ENCODE measurements at places on chromosomes 3 and 15. TPM values are rescaled to one million over a fixed set of nuclear protein-coding genes. Genes with fewer than 3 reads are reported as not detected.

DNA sequence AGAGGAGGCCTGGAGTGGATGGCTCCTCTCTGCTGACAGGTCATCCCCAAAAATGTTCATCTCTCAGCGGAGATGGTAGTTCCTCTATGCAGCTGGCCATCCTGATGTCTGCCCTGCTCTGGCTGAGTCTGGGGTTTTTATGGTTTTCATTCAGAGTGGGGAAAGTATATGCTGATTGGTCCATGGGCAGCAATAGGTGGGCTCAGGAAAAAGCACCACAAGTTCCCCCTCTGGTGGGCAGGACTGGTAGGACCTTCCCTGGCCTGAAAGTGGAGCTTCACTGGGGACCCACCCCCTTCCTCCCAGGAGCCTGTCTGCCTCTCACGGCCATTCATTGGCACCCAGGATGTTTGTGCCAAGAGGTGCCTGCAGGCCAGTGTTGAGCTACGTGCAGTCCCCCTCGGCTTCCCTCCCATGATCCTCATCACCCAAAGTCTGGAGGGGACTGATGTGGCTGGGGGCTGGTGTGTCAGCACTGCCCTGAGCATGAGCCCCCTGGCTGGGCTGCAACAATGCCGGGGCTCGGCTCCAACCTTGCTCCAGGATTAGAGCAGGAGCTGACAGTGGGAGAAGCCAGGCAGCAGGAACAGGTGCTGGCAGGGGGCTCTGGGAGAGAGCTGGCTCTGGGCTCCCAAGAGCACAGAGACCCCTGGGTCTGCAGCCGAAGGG, 13.1 kb upstream of the BLOC1S6 start:
- DNase-seq, result no peak
- no peak overlapping the region for H3K27ac ChIP-seq
- peaks cover 22% of the 10 kb centered on the region for H3K27me3 ChIP-seq
- no peak overlapping the region for H3K4me3 ChIP-seq
- H3K4me1 ChIP-seq, result no peaks in the 10 kb centered on the region
- no peaks in the 10 kb centered on the region for H3K36me3 ChIP-seq

- H3K27me3 ChIP-seq, result no peaks in the 10 kb centered on the region
- no peak for DNase-seq
- no peaks in the 10 kb centered on the region for H3K36me3 ChIP-seq
Observed at GRCh38 chr15:63943829-63944680, 102.2 kb downstream of the DAPK2 start.

- H3K4me1 ChIP-seq, result no peaks in the 10 kb centered on the region
- H3K36me3 ChIP-seq, result no peaks in the 10 kb centered on the region
- no peak overlapping the region for H3K27ac ChIP-seq
- H3K4me3 ChIP-seq, result no peak overlapping the region
- no peak for DNase-seq
Observed at GRCh38 chr3:179967622-179968021, 69.1 kb downstream of the PEX5L start.

- DNase-seq, result no peak
- H3K36me3 ChIP-seq, result no peaks in the 10 kb centered on the region
Observed at GRCh38 chr3:148865049-148865448, at the start of gene CPA3. CPA3 (plus strand) TSS chr3:148865296; CDS start chr3:148865308, 12 bp downstream.

- no peak for DNase-seq
- H3K36me3 ChIP-seq, result no peaks in the 10 kb centered on the region
- H3K27ac ChIP-seq, result no peak overlapping the region
- no peaks in the 10 kb centered on the region for H3K27me3 ChIP-seq
Observed at GRCh38 chr3:118348169-118348557, 686.5 kb downstream of the IGSF11 start.

DNA sequence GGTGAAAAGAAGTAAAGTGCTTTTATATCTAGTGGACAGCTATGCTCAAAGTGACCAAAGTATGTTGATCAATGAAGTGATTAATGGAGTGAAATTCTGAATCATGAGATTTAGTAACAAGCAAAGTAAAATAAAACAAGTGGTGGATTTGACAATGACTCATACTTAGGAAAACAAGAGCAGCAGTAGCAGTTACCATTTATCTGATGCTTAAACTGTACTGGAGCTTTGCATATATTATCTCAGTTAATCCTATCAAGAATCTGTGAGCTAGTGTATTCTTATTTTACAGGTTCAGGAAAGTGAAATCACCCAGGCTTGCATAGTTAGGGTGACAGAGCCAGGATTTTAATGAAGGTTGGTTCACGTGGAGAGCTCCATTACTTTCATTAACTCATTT, 50.6 kb upstream of the SPATA16 start:
- no peaks in the 10 kb centered on the region for H3K4me1 ChIP-seq
- no peak for DNase-seq
- H3K4me3 ChIP-seq, result no peak overlapping the region
- no peaks in the 10 kb centered on the region for H3K36me3 ChIP-seq
- H3K27me3 ChIP-seq, result no peaks in the 10 kb centered on the region
- no peak overlapping the region for H3K27ac ChIP-seq

- no peak overlapping the region for H3K4me3 ChIP-seq
- H3K27me3 ChIP-seq, result no peaks in the 10 kb centered on the region
- peak overlapping the region; percentile 56 for H3K27ac ChIP-seq
- no peak for DNase-seq
Observed at GRCh38 chr3:53250881-53251605, 4.8 kb downstream of the TKT start.

- DNase-seq, result no peak
- peaks cover 45% of the 10 kb centered on the region for H3K4me1 ChIP-seq
- H3K36me3 ChIP-seq, result peaks cover 23% of the 10 kb centered on the region
- no peaks in the 10 kb centered on the region for H3K27me3 ChIP-seq
- H3K27ac ChIP-seq, result peak overlapping the region; percentile 55
Observed at GRCh38 chr15:70508561-70509281, 254.6 kb downstream of the UACA start.

- H3K36me3 ChIP-seq, result no peaks in the 10 kb centered on the region
- DNase-seq, result no peak
- no peak overlapping the region for H3K27ac ChIP-seq
Observed at GRCh38 chr3:156469456-156469855, 85.5 kb downstream of the SSR3 start.

DNA sequence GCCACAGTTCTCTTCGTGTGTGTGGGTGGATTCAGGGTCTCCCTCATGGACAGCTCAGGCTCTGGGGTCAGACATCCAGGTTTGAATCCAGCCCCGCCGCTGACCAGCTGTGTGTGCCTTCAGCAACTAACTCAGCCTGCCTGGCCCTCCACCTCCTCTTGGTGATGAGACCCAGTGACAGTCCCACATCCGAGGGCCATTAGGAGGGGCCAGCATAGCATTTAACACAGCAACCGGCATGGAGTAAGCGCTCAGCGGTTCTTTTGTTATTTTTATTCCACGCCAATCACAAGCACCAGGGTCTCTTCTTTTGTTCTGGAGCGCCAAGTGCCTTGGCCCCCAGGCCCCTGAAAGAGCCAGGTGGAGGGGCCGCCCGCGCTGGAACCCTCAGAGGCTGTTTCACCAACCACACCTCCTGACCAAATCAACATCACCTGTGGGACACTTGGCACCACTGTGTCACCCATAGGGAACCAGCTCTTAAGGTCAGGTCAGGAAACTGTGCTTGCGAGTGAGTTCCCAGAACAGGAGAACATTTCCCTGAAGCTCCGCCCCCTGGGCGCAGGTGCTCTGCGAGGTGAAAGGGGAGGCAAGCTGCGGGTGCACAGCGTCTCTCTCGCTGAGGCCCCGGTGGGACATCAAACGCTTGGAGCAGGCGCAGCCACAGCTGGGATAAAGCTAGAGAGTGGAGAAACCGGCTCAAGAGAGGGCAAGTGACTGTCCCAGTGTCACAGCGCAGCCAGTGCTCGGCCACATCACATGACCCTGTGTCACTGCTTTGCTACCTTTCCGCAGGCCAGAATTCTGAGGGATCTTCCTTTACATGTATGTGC, 311.3 kb downstream of the UACA start:
- peak; percentile 71 for DNase-seq
- H3K36me3 ChIP-seq, result peaks cover 2% of the 10 kb centered on the region
- H3K27me3 ChIP-seq, result peaks cover 30% of the 10 kb centered on the region
- peaks cover 52% of the 10 kb centered on the region for H3K4me1 ChIP-seq

- no peak overlapping the region for H3K27ac ChIP-seq
- DNase-seq, result no peak
- peaks cover 2% of the 10 kb centered on the region for H3K27me3 ChIP-seq
- H3K4me1 ChIP-seq, result no peaks in the 10 kb centered on the region
- H3K36me3 ChIP-seq, result no peaks in the 10 kb centered on the region
Observed at GRCh38 chr3:87546216-87546615, 269.8 kb upstream of the POU1F1 start.

- H3K27me3 ChIP-seq, result peaks cover 62% of the 10 kb centered on the region
- H3K36me3 ChIP-seq, result no peaks in the 10 kb centered on the region
- no peak overlapping the region for H3K4me3 ChIP-seq
- no peak overlapping the region for H3K27ac ChIP-seq
Observed at GRCh38 chr3:46887980-46888494, 10.5 kb downstream of the PTH1R start.

GRCh38 chr15:62453375-62453774, 288.3 kb upstream of the C2CD4B start:
- no peaks in the 10 kb centered on the region for H3K36me3 ChIP-seq
- H3K4me1 ChIP-seq, result no peaks in the 10 kb centered on the region
- DNase-seq, result no peak
- H3K27me3 ChIP-seq, result no peaks in the 10 kb centered on the region
- no peak overlapping the region for H3K4me3 ChIP-seq
- no peak overlapping the region for H3K27ac ChIP-seq

GRCh38 chr15:84799511-84800187, 17.5 kb upstream of the ALPK3 start:
- H3K4me1 ChIP-seq, result no peaks in the 10 kb centered on the region
- no peaks in the 10 kb centered on the region for H3K27me3 ChIP-seq
- DNase-seq, result no peak
- H3K4me3 ChIP-seq, result no peak overlapping the region
- no peak overlapping the region for H3K27ac ChIP-seq
- peaks cover 15% of the 10 kb centered on the region for H3K36me3 ChIP-seq

DNA sequence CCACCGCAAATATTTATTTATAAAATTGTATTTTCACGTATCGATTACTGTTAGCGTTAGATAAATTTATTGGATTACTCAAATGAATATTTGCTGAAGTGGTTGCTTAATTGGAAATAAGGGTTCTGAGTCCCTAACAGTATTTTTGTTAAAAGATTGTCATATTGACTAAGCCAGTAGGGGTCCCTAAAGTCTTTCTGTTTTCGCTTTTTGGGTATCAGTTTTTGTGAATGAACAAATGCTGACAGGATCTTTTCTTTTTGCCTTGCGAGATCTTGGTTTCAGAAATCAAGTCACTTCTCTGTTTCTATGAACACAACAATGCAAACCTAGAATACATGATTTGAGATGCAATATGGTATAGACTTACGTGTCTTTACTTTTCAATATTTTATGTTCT, 7.1 kb downstream of the RAD51 start:
- H3K4me1 ChIP-seq, result peaks cover 27% of the 10 kb centered on the region
- no peak for DNase-seq
- H3K27ac ChIP-seq, result no peak overlapping the region
- peaks cover 29% of the 10 kb centered on the region for H3K36me3 ChIP-seq
- H3K27me3 ChIP-seq, result no peaks in the 10 kb centered on the region
- H3K4me3 ChIP-seq, result no peak overlapping the region

- peaks cover 5% of the 10 kb centered on the region for H3K27me3 ChIP-seq
- peaks cover 6% of the 10 kb centered on the region for H3K4me1 ChIP-seq
Observed at GRCh38 chr3:155179966-155180757, 100.0 kb downstream of the MME start.

- no peaks in the 10 kb centered on the region for H3K36me3 ChIP-seq
- no peak overlapping the region for H3K4me3 ChIP-seq
- peaks cover 7% of the 10 kb centered on the region for H3K27me3 ChIP-seq
Observed at GRCh38 chr3:5465183-5465582, 277.7 kb downstream of the EDEM1 start.

- no peak for DNase-seq
- H3K4me1 ChIP-seq, result peaks cover 1% of the 10 kb centered on the region
- H3K27ac ChIP-seq, result no peak overlapping the region
- no peaks in the 10 kb centered on the region for H3K27me3 ChIP-seq
Observed at GRCh38 chr15:101269479-101270223, 7.6 kb downstream of the SELENOS start.

GRCh38 chr15:85063522-85064079, 81.9 kb downstream of the PDE8A start:
- no peak overlapping the region for H3K4me3 ChIP-seq
- peaks cover 31% of the 10 kb centered on the region for H3K36me3 ChIP-seq
- H3K4me1 ChIP-seq, result peaks cover 9% of the 10 kb centered on the region
- no peak overlapping the region for H3K27ac ChIP-seq

GRCh38 chr15:72306211-72306785, 13.7 kb downstream of the CELF6 start:
- H3K27me3 ChIP-seq, result peaks cover 3% of the 10 kb centered on the region
- peak; percentile 38 for DNase-seq
- no peak overlapping the region for H3K4me3 ChIP-seq
- no peaks in the 10 kb centered on the region for H3K36me3 ChIP-seq
- no peak overlapping the region for H3K27ac ChIP-seq

GRCh38 chr3:172104471-172105072, 65.2 kb downstream of the FNDC3B start:
- DNase-seq, result no peak
- H3K4me3 ChIP-seq, result no peak overlapping the region
- peaks cover 2% of the 10 kb centered on the region for H3K27me3 ChIP-seq
- peaks cover 62% of the 10 kb centered on the region for H3K4me1 ChIP-seq

DNA sequence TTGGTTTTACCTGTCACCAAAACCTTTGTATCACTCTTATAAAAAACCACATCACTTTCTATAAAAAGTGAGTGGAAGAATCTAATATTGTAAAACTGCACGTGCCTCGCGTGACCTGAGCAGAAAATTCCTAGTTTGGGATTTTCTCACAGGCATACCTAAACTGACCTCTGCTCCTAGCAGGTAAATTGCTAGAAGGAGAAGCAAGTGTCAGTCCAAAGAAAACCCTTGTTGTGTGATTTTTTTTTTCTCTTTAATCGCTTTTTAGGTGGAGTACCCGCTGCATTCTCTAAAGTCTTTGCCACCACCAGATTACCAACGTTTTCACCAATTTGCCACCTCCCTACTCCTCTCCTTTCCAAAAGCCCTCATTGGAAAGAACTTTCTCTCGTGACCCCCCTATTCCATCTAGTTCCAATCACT, 534 bp upstream of the UBE2E1 start:
- H3K4me1 ChIP-seq, result peaks cover 30% of the 10 kb centered on the region
- no peak for DNase-seq
- H3K4me3 ChIP-seq, result peak overlapping the region; percentile 96
- peak overlapping the region; percentile 70 for H3K27ac ChIP-seq
- peaks cover 35% of the 10 kb centered on the region for H3K27me3 ChIP-seq

Gene STXBP5L
- total RNA-seq, result not detected

Gene HESX1
- 0.50 TPM for total RNA-seq

Gene GP9
- total RNA-seq, result not detected

Gene TUSC2
- total RNA-seq, result 20.2 TPM

Gene HACL1
- total RNA-seq, result 24.9 TPM

Gene RNF7
- total RNA-seq, result 52.5 TPM

Gene ADGRG7
- not detected for total RNA-seq

Gene ATP13A4
- 4.0 TPM for total RNA-seq

Gene SLC9A9
- 13.2 TPM for total RNA-seq

Gene GRIP2
- total RNA-seq, result not detected

Gene GATM
- 3.5 TPM for total RNA-seq

Gene MCTP2
- 28.5 TPM for total RNA-seq

Gene ARGFX
- not detected for total RNA-seq

Measured in activated naive CD8-positive, alpha-beta T cell treated with anti-CD3 and anti-CD28 coated beads, Interleukin-2, amount 10 ng/mL, durations not matched to agents 7 days and 5 days (primary cell).